Activated CD4-positive, alpha-beta T cell treated with anti-CD3 and anti-CD28 coated beads, Interleukin-2, amount 50 U/mL, for 24 hours (primary cell): ENCODE measurements at places on chromosomes 12 and 14.

GRCh38 chr14:89473989-89474388 is 57.0 kb upstream of the FOXN3 start:
- no peak for DNase-seq

GRCh38 chr12:99444859-99445316 is 202.7 kb upstream of the GARIN6 start:
- DNase-seq = no peak

- DNase-seq = no peak
Measured at GRCh38 chr12:22722779-22723178, 97.8 kb downstream of the ETNK1 start.

DNA sequence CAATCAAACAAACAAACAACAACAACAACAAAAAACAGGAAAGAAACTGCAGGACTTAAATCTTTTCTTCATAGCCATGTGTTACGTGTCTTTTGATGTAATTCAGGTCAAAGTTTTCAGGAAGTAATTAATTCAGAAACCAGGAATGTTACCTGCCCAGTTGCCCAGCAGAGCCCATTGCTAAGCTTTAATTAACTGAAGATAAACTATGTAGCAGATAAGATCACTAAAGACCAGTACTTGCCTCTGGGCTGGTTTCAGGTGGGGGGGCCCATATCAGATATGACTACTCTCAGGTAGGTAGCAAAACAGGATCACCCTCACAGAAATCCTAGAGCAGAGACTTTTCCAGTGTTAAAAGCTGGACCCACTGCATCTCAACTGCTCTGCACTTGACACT is 69.2 kb downstream of the LIN7A start:
- no peak for DNase-seq

DNA sequence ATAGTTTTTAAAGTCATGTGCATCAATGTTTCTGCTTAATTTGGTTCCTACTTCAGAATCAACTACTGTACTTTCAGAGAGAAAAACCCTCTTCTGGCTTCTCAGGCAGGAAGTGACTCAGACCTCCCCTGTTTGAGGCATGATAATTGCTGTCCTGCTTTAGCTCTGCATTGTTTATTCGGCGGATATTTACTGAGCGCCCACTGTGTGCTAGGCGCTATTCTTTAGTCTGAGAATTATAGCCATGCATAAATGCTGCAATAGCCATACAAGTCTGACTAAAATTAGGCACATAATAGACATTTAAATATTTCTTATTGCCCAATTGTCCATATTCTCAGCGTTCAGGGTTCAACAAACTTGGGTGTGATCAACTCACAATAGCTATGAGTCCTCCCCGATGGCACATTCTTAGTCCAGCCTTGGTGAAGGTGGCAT is 6.1 kb upstream of the AMIGO2 start:
- no peak for DNase-seq

GRCh38 chr12:110861729-110862128 is 14.9 kb downstream of the CCDC63 start:
- no peak for DNase-seq

DNA sequence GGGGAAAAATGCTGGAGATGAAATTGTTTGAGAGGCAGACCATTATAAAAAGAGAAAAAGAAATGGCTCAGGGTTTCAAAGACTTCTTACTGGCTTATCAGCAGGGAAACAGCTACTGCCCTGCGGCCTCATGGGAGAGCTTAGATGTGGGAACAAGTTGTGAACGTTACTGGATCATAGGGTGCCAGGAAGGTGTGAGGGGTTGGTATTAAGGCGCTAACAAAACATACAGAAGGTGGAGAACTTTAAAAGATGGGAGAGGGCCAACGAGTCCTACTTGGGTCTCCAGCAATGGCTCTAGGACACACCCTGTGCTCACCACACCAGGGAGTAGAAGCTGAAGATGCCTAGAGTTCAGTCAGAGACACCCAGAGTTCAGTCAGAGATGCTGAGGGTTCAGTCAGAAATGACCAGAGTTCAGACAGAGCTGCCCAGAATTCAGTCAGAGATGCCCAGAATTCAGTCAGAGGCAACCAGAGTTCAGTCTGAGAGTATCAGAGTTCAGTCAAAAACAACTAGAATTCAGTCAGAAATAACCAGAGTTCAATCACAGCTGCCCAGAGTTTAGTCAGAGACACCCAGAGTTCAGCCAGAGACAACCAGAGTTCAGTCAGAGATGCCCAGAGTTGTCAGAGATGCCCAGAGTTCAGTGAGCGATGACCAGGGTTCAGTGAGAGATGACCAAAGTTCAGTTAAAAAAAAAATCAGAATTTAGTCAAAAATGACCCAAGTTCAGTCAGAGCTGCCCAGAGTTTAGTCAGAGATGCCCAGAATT is 1103.6 kb downstream of the BCL11B start:
- DNase-seq = no peak

DNA sequence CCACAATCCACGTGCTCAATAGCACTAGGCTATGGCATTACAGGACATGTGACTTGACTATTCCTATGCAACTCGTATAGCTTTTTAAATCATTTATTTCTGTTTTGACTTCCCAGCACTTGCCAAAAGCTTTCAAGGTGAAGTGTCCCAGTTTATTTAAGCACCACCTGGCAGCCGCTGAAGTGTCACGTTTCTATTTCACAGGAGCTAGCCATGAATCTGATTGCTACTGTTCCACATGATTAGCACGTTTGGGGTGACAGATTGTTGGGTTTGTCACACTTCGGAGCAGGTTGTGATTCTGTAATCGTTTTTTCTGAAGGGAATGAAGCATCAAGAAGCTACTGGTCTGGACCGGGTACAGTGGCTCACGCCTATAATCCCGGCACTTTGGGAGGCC is 39.9 kb upstream of the BICDL1 start:
- no peak for DNase-seq

GRCh38 chr12:101074940-101075680 is 134.9 kb downstream of the SLC5A8 start:
- no peak for DNase-seq

GRCh38 chr12:104486363-104486750 is 29.6 kb downstream of the CHST11 start:
- DNase-seq = no peak

DNA sequence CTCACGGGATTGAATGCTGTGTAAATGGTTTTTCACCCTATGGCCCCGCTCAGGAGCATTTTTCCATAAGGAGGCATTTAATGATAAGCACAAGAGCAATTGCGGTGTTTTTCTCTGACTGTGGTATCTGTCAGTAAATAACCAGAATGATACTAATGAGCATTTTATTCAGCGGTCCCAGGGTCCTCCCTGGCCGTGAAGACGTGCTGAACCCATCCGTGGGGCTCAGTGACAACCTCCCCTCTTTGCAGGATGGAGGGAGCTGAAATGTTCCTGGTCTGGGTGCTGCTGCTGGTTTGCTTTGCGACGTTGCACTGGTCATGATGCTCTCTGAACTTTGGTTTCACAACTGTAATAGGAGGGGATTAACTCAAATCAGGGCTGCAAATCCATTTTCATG is 625.6 kb downstream of the AACS start:
- no peak for DNase-seq

DNA sequence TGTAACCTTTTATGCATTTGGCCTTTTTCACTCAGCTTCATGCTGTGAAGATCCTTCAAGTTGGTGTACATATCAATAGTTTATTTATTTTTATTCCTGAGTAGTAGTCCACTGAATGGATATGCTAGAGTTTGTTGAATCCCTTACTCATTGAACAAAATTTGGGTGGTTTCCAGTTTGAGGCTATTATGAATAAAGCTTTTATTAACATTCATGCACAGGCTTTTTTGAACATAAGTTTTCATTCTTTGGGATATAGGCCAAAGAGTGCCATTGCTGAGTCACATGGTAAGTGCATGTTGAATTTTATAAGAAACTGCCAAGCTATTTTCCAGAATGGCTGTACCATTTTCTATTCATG is 59.5 kb upstream of the CAPRIN2 start:
- DNase-seq = no peak

- peak; percentile 100 for DNase-seq
Measured at GRCh38 chr14:99480917-99481744, at the start of gene CCNK. TSS of gene CCNK (plus strand) at chr14:99481409. CDS start at chr14:99492678, 11,269 bp downstream.

DNA sequence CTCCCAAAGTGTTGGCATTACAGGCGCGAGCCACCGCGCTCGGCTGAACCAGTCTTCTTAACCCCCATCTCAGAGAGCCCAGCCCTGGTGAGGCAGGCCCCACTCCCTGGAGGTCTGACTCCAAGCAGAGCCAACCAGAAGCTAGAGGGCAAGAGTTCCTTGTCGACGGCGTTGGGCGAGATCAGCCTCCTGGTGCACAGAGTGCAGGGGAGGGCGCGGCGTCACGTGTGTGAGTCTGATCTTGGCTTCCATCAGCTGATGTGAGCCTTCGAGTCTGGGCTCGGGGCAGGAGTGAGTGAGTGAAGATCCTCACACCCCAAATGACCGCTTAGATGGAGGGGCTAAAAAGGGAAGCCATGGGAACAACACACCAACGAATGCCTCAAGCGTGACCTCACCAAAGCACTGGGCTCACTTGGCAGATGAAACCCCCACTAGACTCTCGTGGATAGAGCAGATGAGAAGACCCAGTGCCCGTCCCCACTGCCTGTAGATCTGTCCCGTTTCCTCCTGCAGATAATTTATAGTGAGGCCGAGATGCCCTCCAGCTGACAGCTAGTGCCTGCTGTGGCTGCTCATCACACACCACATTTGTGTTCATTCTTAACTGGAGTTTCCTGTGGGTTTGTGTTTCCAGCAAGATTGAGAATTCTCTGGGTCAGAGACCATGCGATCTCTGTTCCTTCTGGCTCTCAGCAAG is 28.6 kb upstream of the ADGRD1 start:
- DNase-seq = no peak

DNA sequence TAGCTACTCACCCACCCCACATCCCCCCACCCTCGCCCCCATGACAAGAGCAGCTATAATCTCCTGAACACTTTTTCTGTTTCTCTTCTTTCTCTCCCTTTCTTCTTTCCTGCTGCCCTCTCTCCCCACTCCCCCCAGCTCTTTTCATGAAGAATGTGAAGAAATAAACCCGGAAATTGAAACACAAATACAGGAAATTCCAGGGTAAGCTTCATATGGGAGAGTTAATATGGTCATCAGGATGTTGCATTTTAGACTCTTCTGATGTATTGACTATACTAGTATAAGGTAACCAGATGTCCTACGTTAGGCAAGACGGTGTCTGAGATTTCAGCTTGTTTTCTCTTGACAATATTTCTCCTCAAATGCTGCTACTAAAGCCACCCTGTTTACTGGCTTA is 41.6 kb upstream of the LRIG3 start:
- DNase-seq = no peak

DNA sequence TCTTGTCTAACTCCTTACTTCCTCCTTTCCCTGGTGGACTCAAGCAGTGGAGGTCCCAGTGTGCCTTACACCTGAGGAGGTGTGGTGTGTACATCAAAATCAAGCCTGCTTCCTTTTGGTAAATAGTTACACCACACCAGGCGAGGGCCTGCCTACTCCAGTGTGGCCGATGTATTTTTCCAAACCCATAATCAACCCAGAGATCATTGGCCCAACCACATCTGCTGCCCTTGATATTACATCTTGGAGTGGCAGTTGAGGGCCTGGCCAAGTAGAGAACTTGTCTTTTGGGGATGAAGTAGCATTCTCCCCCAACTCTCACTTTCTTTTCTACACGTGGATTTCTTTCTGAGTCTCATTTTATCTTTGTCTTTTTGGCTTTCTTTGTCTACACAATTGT is 187.4 kb downstream of the EFCAB11 start:
- DNase-seq = no peak

DNA sequence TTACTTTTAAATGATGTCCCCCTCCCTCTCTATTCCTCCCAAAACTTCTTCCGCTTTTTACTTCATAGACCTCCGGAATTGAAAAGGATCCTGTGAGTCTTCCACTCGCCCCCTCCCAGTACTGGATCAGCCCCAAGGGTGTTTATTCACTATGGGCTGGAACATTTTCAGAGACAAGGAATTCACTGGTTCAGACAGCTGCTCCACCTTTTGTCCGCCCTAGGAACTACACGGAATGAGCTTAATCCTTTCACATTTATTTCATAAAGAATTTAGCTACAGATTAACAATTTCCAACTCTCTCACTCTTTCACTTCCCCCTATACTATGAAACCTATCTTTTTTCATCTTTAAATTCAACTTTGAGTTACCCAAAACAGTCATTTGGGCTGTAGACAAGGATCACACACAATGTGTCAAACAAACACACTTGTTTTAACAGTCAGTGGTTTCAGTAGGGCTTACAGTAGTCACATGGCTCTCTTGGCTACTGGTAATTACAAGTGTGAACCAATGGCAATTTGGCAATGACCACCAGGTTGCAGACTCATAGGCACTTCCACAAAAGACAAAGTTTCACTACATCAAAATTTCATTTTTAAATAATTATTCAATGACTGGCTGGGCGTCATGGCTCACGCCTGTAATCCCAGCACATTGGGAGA is 20.6 kb downstream of the CNIH1 start:
- DNase-seq = no peak

DNA sequence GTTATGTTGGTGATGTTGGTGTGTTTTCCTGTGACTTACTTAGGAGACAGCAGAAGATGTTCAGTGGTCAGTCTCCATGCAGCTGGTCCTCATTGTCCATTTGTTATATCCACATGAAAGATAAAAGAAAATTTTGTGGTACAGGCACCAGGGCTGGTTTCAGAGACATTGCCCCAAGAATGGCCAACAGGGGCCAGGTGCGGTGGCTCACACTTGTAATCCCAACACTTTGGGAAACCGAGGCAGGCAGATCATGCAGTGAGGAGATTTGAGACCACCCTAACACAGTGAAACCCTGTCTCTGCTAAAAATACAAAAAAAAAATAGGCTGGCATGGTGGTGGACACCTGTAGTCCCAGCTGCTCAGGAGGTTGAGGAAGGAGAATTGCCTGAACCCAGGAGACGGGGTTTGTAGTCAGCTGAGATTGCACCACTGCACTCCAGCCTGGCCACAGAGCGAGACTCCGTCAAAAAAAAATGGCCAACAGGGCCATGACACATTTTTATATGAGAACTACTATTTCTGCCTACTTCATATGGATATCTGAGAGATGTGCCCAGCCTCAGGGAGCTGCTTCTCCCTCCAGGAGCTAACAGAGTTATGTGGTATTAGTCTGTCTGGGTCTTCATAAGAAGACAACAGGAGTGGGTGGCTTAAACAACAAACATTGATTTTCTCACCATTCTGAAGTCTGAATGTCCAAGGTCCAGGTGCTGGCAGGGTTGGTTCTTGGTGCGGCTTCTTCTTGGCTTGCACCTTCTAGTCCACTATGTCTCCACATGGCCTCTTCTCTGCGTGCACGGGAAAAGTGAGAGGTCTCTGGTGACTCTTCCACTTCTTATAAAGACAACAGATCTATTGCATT is 821.7 kb downstream of the TMEM121 start:
- no peak for DNase-seq

DNA sequence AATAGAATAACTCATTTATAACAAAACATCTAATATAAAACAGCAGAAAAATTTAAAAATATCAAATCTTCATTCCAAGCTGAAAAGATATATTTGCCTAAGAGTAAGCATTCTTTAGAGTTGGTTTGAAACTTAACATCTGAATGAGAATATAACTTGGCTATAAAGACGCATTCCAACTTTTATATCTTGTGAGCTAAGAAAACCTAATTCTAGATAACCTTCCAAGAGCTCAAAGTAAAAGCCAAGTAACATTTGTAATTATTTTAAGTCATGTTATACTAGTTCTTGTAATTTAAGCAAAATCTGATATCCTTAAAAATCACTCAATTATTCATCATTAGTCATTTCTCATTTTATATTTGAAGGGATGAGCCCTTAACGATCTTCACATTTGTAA is 368.9 kb downstream of the C12orf50 start:
- DNase-seq = no peak

GRCh38 chr12:124006085-124006845 is 33.2 kb downstream of the ZNF664 start:
- no peak for DNase-seq

GRCh38 chr14:85958069-85958468 is 428.1 kb downstream of the FLRT2 start:
- no peak for DNase-seq
